ENCODE measurements at places on chromosomes 2 and 18. TPM values are rescaled to one million over a fixed set of nuclear protein-coding genes. Genes with fewer than 3 reads are reported as not detected.

Gene MROH2A
- polyA plus RNA-seq: 0.13 TPM

Gene CXCR1
- polyA plus RNA-seq: not detected

Gene SERPINB3
- 0.09 TPM for polyA plus RNA-seq

Gene PTGR3
- polyA plus RNA-seq: 44.2 TPM

Gene GPAT2
- polyA plus RNA-seq: 3.2 TPM

GRCh38 chr2:168685600-168686451 lies 116.6 kb upstream of the NOSTRIN start:
- no peak for DNase-seq

GRCh38 chr2:174013315-174013751 lies 48.2 kb upstream of the SP3 start:
- no peak for DNase-seq

Data from right renal pelvis (tissue), 4 donors.